ENCODE measurements at places on chromosomes 5 and 9.

DNA sequence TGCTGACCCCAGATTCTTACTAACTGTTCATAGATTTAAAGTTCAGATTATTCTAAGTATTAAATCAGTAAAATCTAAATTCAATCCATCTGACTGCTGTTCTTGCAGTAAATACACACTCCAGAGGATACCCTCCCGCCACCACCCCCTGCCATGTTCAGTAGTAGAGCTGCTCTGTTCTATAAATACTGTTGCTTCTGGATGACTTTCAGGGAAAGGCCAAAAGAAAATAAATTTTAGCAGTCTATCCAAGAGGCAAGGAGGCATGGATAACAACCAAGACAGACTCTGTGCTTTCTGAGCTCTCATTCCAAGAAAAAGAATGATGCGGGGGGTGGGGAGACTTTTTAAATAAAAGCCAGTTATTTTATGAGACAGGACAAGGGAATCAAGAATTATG is 115.1 kb downstream of the ADAMTS6 start:
- no peak for DNase-seq

GRCh38 chr5:51018423-51018822 is 352.0 kb downstream of the PARP8 start:
- no peak for DNase-seq

DNA sequence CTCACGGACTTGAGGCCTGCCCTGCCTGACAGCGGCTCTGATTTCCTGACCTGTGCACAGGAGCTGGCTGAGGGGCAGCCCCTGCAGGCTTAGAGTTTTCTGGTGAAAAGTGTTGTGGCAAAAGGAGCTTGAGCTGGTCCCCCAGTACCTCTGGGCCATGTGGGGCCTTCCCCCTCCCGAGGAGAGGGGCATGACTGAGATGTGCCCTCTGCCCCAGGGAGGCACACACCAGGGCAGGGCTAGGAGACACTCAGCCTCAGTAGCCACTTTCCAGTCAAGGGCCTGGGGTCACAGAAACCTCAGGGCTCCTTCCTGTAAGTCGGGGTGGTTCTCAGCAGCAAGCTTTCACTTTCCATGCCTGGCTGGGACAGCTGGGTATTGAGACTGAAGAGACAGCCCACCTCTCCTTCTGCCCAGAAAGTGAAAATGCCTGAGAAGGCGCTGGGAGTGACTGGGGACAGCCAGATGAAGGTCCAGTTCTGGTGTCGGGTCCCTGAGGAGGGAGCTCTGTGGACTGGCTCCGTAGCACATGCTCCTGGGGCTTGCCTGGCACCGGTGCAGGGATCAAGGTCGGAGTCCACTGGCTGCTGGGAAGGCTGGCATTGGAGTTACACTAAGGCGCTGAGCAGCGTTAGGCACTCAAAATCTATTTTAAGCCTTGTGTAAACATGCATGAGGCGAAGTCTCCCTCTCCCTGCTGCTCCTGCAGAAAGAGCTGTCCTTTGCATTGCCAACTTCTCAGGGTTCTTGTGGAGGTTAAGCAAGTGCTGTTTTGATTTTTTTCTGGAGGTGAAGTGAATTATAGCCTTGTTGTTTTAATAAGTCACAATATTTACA is 394.9 kb downstream of the GADD45G start:
- peak; percentile 67 for DNase-seq

GRCh38 chr5:57442080-57442839 is 40.4 kb downstream of the ACTBL2 start:
- no peak for DNase-seq

DNA sequence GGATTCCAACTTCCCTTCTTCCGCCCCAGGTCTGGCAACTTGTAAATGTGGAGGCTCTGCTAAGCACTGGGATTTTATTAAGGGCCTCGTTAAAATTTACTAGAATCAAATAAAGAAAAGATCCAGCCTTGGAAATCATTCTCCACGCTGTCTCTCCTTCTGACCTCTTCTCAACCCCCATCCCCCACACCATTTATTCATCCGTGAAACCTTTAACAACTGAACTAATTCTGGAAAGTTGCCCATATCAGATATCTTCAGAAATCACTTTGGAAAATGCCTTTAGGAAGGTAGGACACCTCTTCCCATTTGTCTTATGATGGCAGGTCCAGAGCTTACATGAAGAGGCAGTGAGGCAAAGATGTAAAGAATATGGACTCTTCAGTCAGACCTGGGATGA is 288.5 kb downstream of the SLIT3 start:
- no peak for DNase-seq

GRCh38 chr9:135045928-135046738 is 41.3 kb upstream of the OLFM1 start:
- no peak for DNase-seq

DNA sequence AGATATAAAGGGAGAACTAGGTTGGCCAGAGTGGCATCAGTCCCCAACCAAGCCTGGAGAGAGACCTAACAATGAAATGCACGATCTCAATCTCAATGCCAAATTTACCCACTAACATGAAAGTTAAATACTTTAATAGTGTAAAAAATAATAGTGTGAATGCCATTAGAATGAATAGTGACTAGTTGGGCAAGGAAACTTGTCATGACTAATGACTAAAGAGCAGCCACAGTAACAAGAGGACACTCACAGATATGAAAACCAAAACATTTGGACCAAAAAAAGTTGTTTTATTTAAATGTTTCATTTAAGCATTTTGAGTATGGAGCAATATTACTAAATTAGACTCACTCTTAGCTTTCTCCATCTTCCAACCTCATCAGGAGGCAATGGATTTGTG is 1853.8 kb downstream of the EFNA5 start:
- no peak for DNase-seq

DNA sequence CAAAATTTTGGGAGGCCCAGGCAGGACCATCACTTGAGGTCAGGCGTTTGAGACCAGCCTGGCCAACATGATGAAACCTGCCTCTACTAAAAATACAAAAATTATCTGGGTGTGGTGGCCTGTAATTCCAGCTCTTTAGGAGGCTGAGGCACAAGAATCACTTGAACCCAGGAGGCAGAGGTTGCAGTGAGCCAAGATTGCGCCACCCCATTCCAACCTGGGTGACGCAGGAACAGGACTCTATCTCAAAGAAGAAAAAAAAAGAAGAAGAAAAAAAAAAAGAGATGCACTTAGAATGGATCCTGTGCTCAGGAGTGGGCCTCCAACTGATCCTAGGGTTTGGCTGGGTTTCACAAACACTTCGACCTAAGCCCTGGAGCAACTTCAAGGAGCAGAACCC is 45.1 kb downstream of the GLDC start:
- DNase-seq = no peak

- DNase-seq = no peak
Measured at GRCh38 chr9:93865245-93865644, 89.9 kb downstream of the BARX1 start.

Measured in right forelimb (tissue), 1 donor.